ENCODE measurements at places on chromosomes 4 and X. TPM values are rescaled to one million over a fixed set of nuclear protein-coding genes. Genes with fewer than 3 reads are reported as not detected.
A peak's percentile ranks its signal among the peaks of the same experiment; 100 is the strongest.

DNA sequence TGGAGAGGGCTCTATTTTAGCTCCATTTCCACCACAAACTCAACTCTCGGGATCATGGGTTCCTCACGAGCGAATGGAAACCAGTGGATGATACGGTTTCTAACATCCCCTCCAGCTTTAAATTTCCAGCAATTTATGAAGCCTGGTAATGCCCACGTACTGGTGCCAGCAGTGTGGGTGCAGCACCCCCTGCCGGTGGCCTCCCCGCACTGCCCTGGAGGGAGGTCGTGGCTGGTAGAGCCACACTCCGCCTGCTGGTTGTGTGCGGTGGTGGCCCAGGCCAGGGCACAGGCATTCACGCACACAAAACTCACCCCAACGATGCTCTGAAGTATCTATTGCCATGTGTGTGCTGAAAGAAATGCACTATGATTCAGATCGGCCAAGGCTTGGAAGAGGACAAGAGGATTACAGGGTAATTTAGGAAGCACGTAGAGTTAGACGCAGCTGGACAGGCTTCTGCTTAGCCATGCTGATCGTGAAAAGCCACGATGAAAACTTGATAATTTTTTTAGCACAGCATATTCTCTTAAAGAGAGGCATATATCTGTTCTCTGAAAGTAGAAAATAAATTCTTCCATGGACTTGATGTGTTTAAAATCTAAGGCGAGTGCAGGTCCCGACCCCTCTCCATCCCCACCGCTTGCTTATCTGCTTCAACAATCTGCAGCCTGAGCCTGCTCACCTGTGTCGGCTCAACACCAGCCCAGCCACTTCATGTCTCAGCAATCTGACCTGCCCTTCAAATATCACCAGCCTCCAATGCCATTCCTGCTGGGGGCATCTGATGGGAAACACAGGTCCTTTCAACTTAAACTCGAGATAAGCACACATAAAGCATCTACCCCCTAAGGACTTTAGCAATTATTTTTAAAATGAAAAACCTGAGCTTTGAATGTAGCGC lies 59.1 kb downstream of the SCD5 start:
- H3K36me3 ChIP-seq = no peaks in the 10 kb centered on the region
- H3K4me3 ChIP-seq = no peak overlapping the region
- no peaks in the 10 kb centered on the region for H3K27me3 ChIP-seq
- H3K27ac ChIP-seq = no peak overlapping the region
- H3K4me1 ChIP-seq = no peaks in the 10 kb centered on the region

DNA sequence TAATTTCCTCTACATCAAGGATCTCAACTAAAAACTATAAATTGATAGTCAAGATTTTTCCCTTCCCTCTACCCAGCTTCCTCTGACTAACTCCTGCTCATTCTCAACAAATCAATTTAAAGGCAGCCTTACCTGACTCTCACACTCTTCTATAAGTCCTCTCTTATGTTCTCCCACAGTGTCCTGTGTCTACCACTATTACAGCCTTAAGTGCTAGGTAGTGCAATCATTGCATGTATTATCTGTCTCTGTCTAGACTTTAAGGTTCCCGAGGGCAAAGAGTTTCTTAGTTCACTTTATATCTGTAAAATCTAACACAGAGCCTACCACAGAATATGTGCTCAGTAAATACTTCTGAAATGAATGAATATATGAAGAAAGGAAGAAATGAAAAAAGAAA lies 123.7 kb downstream of the BTC start:
- H3K27ac ChIP-seq = peak overlapping the region; percentile 67
- peaks cover 52% of the 10 kb centered on the region for H3K4me1 ChIP-seq
- H3K36me3 ChIP-seq = no peaks in the 10 kb centered on the region
- no peaks in the 10 kb centered on the region for H3K27me3 ChIP-seq
- DNase-seq = no peak

- no peak overlapping the region for H3K27ac ChIP-seq
- no peaks in the 10 kb centered on the region for H3K36me3 ChIP-seq
- H3K27me3 ChIP-seq = no peaks in the 10 kb centered on the region
- DNase-seq = no peak
These were observed 21.2 kb downstream of the CCDC160 start for GRCh38 chrX:134258202-134258601.

DNA sequence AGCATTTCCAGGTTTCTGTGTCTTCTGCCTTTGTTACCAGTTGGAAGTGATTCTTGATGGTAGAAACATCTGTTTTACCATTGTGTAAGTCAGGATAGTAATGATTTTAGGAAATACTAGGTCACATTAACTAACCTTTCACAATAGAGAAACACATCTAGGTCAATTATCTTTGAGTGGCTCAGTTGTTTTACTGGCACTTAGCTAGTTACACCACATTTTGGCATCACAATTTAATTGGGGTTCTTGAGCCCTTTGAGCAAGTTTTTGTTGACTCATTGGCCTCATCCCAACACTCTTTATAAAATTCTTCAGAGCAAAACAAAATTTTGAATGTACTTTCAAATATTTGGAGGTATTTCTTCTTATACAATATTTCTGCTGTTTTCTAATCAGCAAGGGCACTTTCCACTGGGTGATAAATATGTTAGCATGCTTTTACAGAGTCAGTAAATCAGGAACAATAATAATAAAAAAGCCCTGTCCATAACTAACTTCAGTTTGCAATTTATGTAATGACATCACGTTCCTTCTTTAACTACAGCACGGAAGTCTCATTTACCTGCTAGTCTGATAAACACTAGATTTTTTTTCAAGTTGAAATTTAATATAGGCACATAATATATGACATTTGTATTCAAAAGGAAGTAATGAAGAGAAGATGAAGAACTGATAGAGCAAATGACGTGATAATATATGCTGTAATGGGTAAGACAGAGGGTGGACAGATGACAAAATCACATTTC lies 64.8 kb upstream of the GK2 start:
- no peaks in the 10 kb centered on the region for H3K27me3 ChIP-seq
- DNase-seq = no peak
- H3K4me3 ChIP-seq = no peak overlapping the region
- no peaks in the 10 kb centered on the region for H3K36me3 ChIP-seq
- H3K27ac ChIP-seq = no peak overlapping the region

- H3K4me3 ChIP-seq = no peak overlapping the region
- peaks cover 13% of the 10 kb centered on the region for H3K4me1 ChIP-seq
- H3K36me3 ChIP-seq = no peaks in the 10 kb centered on the region
- no peak for DNase-seq
- no peaks in the 10 kb centered on the region for H3K27me3 ChIP-seq
These were observed 48.5 kb upstream of the PRSS48 start for GRCh38 chr4:151228189-151229119.

- peaks cover 34% of the 10 kb centered on the region for H3K4me1 ChIP-seq
- H3K27me3 ChIP-seq = no peaks in the 10 kb centered on the region
- H3K27ac ChIP-seq = no peak overlapping the region
- peaks cover 3% of the 10 kb centered on the region for H3K36me3 ChIP-seq
These were observed 72.8 kb downstream of the PRSS12 start for GRCh38 chr4:118279920-118280432.

GRCh38 chr4:89064848-89065247 lies 7.9 kb upstream of the FAM13A start:
- H3K4me1 ChIP-seq = no peaks in the 10 kb centered on the region
- H3K36me3 ChIP-seq = no peaks in the 10 kb centered on the region
- no peaks in the 10 kb centered on the region for H3K27me3 ChIP-seq
- DNase-seq = no peak

DNA sequence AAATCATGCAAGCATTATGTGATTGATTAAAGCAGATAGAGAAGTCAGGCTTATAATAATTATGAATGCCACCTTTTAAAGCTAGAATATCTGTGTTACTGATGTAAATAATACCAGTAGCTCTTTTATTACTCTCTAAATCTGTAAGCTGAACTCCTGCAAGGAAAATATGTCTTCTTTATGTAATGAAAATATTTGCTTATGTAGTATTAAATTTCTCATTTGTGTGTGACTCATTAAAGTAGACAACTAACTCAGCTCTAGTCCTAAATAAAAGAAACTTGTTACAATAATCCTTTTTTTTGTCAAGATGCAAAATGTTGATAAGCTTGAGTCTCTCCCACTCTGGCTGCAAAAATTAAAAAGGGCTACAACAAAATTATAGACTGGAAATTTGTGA lies 137.7 kb upstream of the FAT1 start:
- no peak overlapping the region for H3K27ac ChIP-seq

DNA sequence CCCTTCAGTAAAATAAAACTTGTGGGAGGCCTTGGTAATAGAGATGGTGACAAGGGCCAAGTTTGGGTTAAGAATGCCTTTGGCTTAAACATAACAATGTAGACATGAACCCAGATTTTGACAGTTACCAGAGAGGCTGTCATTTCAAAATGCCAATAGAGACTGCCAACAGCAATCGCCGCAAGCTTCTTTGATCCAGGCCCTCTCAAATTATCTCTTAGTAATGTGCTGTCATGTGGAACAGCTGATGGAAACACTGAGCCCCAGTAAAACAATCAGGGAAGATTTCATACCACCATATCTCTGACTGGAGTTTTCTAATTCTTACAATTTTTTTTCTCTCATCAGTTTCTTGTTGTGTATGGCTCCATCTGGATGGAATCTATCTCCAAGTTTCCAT lies 80.5 kb downstream of the ZNF330 start:
- H3K27me3 ChIP-seq = no peaks in the 10 kb centered on the region
- no peak overlapping the region for H3K27ac ChIP-seq
- no peak for DNase-seq
- H3K4me1 ChIP-seq = no peaks in the 10 kb centered on the region
- H3K36me3 ChIP-seq = no peaks in the 10 kb centered on the region
- H3K4me3 ChIP-seq = no peak overlapping the region

DNA sequence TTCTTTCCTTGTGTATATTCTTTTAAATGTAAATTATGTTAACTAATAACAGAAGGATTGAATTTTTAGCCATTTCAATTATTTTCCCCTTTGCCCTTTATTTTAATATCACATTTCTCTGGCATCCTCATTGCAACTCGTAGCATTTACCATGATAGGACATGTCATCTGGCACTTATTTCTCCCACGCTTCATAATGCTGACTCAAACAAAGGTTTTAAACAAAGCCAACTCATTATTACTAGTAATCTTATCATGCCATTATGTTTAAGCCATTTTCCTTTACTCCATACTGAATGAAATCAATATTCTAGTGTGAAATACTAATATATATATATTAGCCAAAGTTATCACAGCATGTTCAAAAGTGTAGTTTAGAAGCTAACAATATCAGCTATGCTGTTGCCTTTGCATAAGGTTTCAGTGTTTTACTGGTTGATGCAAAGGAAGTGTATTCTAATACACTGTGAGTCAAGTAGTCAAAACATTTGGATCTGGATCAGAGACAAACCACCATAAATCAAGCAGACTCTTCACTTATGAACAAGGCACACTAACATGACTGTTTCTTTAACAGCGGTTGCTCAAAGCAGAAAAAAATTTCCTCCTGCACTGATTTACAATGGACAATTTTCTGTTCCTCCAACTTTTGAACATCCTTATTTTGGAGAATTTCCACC lies 281.6 kb downstream of the SLC7A11 start:
- H3K27me3 ChIP-seq = no peaks in the 10 kb centered on the region
- no peak overlapping the region for H3K27ac ChIP-seq
- no peak for DNase-seq

ATG4A gene
- 3.9 TPM for total RNA-seq

TMEM150C gene
- 5.0 TPM for total RNA-seq

Measured in Caco-2 (cell line).